H54 (cell line): ENCODE measurements at places on chromosomes 11 and 22.

GRCh38 chr22:35959121-35959800 is 69.4 kb downstream of the RBFOX2 start:
- DNase-seq, result no peak

DNA sequence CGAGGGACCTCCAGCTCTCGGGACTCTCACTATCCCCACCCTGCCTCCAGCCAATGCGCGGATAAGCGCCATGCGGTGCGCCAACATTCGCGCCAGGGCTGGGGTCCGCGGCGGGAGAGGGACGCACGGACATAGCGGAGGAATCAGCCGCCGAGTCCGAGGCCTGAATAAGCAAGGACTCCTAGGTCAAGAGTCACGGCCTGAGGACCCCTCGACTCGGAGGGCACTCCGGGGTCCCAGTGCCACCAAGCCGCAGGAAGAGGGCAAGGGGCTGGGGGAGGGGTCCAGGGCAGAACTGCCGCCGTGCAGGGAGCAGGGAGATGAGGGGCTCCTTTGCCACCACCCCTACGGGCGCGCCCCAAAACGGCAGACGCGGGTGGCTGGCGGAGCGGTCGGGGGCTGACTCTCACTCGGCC is 552 bp downstream of the DSCAML1 start:
- DNase-seq, result no peak

DNA sequence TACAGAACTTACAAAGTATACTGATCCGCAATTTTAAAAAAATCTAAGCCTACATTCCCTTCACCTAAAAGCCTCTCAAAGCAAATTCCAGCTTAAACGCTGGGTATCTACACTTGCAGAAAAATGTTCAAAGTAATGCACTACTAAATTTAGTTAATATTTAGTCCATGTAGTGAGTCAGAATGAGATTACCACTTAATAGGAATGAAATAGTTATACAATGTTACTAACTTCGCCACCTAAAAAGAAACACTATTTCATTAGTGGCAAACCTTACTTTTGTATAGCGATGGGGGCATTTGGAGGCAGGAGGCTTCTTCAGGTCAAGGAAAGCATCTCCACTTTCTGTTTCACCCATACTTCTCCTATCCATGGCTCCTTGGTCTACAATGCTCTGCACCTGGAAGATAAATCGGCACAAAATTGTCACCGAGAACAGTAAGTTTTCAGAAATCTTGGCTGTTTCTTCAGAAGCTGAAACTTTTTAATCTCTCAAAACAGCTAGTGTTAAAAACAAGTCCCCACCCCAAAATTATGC is 1.2 kb downstream of the EIF4ENIF1 start:
- DNase-seq, result no peak

DNA sequence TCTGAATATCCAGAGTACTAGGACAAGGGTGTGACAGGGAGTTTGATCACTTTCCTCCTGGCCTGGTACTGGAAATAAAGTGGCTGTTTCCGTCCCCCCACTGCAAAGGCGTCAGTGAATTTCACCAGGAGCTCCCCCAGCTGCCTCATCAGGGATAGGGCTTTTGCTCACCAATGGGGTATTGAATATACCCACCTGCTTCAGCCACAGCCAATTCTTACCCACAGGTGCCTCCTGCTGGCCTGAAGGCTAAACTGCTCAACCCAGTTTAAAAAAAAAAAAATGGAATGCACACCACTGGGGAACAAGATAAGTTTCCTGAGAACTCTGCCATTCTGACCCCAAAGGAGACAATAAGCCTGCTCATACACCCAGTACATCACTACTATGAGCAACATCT is 65.3 kb upstream of the MS4A8 start:
- DNase-seq, result no peak

DNA sequence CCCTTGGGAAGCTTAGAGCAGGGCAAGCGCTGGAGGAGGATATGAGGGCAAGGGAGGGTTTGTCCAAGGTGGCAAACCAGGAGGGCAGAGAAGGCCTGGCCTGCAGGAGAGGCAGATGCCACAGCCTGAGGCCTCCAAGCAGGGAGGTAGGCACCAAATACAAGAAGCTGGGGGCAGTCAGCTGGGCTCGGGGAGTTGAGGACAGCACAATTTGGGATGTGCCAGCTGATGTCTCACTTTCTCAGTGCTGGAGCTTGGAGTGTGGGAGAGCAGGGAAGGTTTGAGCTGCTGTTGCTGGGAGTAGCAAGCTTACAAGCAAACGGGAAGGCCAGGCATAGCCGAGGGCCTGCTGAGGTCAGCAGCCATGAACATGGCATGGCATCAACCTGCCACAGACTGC is 4.0 kb downstream of the ZDHHC24 start:
- no peak for DNase-seq

DNA sequence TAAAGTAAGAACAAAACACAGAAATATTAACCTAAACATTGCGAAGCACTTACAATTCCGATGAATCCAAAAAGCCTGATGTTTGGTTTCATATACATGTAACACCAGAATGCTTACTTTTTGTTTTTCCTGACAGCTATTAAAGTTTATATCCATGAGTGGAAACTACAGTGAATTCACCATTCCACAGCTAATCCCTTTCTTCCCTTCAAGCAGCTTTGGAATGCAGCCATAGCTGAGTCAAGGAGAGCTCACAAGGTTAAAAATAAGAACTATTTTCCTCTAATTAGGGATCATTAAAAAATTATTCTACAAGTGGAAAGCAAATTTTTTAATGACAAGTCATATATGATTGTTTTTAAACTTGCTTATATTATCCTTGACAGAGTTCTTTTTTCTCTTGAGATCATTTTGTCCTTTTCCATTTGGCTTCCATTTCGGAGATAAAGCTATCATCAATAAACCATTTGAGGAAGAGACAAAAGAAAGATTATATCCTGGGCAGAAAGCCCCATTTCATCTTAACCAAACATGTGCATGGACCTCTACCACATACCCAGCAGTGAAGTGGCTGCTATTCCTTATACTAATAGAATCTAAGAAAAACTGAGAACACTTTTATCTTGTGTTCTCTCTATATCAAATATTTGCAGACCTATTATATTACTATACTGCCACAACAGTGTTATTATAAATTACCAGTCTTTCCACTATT is 19.7 kb upstream of the FIBIN start:
- no peak for DNase-seq

- DNase-seq, result no peak
These were observed 27.3 kb downstream of the CAPN1 start for GRCh38 chr11:65208785-65209710.
